Stimulated activated CD4-positive, alpha-beta T cell treated with anti-CD3 and anti-CD28 coated beads, Interleukin-15, amount 100 ng/mL, for 48 hours (primary cell): ENCODE measurements at places on chromosomes 11 and 22.

- no peak for DNase-seq
Measured at GRCh38 chr11:130212431-130212961, 52.9 kb downstream of the ST14 start.

DNA sequence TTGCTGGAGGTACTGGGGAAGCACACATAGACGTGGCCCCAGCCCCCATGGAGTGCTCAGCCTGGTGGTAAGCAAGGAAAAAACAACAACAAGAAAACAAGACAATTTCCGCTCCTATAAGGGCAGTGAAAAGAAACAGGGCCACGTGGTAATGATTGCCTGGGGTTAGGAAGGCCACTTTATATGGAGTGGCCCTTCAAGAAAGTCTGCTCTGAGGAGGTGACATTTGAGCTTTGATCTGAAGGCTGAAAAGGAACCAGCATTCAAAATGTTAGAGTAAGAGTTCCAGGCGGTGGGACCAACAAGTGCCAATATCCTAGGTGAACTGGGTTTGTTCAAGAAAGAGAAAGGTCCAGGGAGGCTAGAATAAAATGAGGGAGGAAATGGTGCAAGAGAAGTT, 87.6 kb downstream of the SCN3B start:
- no peak for DNase-seq

GRCh38 chr11:27174672-27175210, 134.1 kb downstream of the BBOX1 start:
- no peak for DNase-seq

GRCh38 chr22:48870436-48870835, 957.2 kb downstream of the BRD1 start:
- DNase-seq = no peak

GRCh38 chr22:30931541-30932300, 36.9 kb downstream of the MORC2 start:
- DNase-seq = no peak

GRCh38 chr22:28989484-28989883, 72.1 kb downstream of the C22orf31 start:
- no peak for DNase-seq

DNA sequence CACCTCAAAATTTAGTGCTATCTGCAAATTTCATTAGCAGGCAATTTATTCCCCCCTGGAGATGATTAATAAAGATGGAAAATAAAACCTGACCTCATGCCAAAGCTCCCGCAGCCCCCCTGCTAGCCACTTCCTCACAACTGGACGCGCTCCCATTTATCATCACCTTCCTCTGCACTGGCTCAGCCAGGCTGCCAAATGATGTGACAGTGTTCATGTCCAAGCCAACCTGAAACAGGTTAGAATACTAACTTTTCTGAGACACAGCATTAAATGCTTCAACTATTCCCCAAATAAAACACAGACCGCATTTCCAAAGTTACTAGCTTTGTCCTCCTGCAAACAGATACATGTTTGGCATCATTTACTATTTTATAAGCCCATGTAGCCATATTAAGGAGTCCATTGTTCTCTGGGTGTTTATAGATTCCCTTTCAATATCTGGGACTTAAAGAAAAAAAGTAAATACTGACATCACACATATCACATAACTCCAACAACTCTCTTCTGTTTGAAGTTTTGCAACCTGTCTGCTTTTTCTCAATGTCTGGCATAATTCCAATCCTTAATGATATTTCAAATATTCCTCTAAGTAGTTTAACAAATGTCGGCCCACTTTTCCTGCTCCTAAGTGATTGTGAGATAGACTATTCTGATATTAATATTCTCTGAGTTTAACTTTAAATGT, 829.7 kb upstream of the FAT3 start:
- DNase-seq = no peak

DNA sequence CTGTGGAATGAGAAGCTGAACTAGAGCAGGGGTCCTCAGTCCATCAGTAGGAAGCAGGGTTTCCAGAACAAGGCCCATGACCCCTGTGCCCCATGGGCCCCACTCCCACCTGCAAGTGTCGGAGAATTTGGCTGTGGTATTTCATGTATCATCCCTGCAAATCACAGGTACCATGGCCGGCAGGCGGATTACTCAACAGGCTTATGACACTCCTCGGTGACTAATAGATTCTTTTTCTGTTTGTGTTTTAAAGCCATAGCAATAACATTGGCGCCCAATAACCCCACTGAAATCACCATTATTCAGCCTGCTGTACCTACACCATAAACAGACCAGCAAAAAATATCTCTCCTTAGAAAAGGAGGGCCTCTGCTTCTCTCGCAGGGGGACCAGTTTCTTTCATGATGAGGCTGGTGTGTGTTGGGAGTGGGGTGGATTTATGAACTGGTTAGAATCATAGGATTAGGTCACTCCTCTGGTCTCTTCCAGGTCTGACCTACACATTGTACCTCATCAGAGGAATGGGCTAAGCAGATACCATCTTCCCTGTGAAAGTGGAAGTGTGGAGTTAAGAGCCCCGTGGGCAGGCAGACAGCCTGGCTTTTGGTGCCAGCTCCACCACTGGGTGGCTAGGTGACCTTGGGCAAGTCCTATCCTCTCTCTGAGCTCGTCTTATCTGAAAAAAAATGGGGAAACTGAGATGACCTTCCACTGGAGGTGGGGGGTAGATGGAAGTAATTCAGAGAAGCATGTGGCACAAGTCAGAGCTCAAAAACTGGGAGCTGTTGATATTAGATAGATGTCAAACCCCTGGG, 60.2 kb upstream of the WNT11 start:
- DNase-seq = no peak

DNA sequence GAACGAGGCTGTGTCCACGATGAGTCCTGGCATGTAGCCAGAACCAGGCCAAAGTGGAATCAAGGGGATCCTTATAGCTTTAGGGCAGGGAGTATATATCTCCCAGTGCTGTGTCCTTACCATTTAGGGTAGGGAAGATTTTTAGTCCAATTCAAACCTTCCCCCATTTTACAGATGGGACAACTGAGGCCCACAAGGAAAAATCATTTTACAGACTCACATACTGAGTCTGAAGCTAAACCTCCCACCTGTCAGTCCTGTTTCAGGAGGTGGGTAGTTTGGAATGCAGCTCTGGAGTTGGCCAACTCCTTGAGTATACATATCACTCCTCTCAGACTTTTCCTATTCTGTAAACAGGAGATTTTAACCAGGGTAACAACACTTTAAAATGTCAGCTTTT, 33.1 kb upstream of the TFIP11 start:
- no peak for DNase-seq

GRCh38 chr11:96620464-96621044, 230.7 kb downstream of the JRKL start:
- no peak for DNase-seq

GRCh38 chr22:46834021-46834737, 71.7 kb downstream of the TBC1D22A start:
- no peak for DNase-seq

DNA sequence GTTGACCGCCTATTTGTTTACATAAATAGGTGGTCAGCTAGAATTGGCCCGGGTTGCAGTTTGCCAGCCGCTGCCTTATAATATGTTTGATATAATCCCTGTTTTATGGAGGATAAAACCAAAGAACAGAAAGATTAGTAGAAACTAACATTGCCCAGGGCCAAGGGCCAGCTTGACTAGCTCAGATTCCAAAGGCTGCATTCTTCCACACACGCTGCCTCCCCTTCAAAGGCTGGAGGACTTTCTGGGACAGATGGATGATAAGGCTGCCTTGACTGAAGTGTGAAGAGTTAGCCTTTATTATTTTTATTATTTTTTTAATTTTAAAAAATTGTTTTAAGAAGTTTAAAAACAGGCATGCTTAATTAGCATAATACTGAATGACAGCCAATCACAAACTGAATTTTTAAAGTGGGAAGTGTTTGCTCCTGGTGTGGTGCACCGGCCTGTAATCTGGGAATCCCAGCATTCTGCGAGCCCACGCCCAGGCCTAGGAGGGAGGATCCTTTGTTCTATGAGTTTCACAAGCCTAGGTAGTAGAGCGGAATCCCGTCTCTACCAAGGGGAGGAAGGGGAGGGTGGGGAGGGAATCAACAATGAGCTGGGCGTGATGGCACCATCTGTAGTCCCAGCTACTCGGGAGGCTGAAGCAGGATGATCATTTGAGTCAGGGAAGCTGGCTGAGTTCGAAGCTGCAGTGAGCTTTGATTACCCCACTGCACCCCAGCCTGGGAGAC, 114.9 kb downstream of the NAV2 start:
- no peak for DNase-seq

DNA sequence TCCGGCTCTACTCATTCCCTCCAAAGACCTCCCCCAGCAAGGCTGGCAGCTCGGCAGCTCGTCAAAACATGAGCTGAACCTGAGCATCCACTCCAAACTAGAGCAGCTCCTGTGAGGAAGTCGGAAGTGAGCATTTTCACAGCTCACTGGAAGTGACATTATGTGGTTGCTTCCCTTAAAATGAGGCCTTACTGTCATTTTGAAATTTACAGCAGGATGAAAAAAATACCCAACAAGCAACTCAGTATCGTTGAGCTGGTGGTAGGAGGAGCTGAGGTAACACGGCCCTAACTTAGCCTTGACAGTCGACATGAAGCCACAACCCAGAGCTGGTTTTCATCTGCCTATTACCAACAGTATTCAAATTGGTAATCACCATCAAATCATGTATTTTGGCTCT, 38.0 kb upstream of the ARFGAP3 start:
- DNase-seq = no peak

- DNase-seq = no peak
Measured at GRCh38 chr11:71298761-71299181, 46.4 kb upstream of the SHANK2 start.

- DNase-seq = no peak
Measured at GRCh38 chr11:96256215-96257011, 86.6 kb downstream of the MAML2 start.

GRCh38 chr11:62169935-62170334, 20.1 kb upstream of the SCGB1D1 start:
- no peak for DNase-seq

GRCh38 chr11:47071791-47072261, 104.9 kb downstream of the ARFGAP2 start:
- no peak for DNase-seq

GRCh38 chr11:64001484-64002420, 15.5 kb downstream of the OTUB1 start:
- no peak for DNase-seq

DNA sequence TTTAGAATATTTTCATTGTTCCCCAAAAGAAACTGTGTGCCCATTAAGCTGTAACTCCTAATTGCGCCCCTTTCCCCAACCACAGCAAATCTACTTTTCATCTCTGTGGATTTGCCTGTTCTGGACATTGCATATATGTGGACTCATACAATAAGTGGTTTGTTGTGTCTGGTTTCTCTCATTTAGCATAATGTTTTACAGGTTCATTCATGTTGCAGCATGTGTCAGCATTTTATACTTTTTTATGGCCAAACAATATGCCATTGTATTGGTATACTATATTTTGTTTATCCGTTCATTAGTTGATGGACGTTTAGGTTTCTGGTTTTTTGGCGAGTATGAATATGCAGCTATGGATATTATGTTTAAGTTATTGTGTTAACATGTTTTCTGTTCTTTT, 23.8 kb downstream of the NUCB2 start:
- no peak for DNase-seq

DNA sequence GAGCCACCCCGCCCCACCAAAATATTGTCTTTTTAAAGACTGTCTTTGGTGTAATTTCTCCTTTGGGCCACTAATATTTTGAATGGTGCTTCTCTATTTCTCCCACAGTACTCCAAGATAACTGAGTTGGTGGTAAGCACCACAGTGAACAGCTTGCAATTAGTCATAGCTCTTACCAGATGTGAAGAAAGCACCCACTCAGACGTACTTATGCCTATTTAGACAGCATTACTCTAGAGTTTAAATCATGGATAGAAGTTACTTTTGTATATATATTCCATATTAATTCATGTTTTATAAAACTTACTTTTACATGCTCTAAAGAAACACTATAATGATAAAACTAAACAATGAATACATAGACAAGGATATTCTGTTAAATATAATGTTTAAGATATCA, 12.7 kb downstream of the ANO3 start:
- DNase-seq = no peak

- no peak for DNase-seq
Measured at GRCh38 chr11:6871278-6871677, 5.1 kb upstream of the OR10A4 start.

DNA sequence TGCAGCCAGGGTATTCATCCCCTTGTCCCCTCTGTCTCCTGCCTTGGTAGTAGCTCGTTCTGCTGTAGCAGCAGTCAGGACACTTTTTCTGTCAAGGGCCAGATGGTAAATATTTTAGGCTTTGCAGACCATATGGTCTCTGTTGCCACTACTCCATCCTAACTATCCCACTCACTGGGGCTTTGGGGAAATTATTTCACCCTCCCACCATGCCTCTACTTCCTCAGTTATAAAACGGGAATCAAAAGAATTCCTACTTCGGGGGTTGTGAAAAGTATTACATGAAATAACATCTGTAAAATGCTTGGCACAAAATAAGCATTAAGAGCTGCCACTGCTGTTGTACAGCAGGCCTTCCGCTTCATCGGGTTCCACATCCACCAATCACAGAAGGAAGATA, 89.9 kb upstream of the LDLRAD3 start:
- DNase-seq = no peak

GRCh38 chr11:38968951-38969350, 2370.9 kb upstream of the RAG2 start:
- no peak for DNase-seq

GRCh38 chr11:60077216-60077817, 11.1 kb upstream of the MS4A2 start:
- DNase-seq = no peak

DNA sequence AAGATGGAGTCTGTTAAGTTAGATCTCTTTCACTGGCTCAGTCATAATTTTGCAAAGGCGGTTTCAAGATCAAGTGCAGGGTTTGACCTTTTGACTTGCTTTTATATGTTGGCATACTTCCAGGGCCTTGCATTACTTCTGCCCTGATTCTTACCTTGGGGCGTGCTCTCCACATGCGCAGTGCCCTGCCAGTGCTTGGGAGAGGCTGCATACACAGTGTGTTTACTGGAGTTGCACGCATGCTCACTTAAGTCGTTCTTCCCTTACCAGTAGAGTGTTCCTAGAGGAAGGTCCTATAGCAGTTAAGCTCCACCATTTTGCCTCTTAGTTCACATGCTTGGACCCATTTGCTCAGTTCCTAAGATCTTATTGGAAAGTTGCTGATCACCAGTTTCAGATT, 21.0 kb upstream of the TMEM123 start:
- no peak for DNase-seq
